ENCODE measurements at places on chromosomes 12 and 14.

DNA sequence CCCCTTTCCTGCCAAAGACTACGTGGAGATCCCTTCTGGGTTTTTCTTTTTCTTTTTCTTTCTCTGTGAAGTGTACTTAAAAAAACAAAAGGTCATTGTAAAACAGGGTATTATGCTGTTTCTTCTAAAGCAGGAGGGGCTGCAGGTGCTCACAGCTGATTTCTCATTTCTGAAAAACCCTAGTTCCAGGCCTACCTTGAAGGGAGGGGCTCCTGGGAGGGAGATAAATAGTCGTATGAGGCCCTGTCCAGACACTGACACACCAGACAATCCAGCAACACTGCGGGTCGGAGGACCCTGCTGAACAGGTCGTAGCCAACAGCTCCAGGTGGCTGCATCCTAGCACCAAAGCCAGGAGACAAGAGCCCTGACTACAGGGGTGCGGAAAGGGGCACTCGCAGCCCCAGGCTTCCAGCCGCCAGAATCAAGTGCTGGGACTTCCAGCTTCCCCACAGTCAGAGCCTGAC lies 41.1 kb downstream of the PSMA6 start:
- peak; percentile 35 for DNase-seq

- peak; percentile 22 for DNase-seq
These were observed 48.1 kb upstream of the BCL11B start for GRCh38 chr14:99320105-99320572.

GRCh38 chr12:42201063-42201462 lies 37.0 kb downstream of the YAF2 start:
- no peak for DNase-seq

DNA sequence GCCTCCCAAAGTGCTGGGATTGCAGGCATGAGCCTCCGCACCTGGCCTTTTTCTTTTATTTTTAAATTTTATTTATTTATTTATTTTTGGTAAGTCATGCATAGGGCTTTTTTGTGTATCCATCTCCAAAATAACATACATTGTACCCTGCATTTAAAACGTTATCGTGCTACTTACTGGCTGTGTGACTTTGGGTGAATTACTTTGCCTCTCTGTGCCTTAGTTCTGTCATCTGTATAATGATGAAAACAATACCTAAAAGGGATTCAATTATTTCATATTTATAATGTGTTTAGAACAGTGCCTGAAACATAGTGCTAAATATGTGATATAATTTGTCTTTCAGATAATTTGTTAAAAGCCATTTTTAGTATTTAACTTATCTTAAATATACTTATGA lies 19.6 kb downstream of the ZCRB1 start:
- DNase-seq: no peak

GRCh38 chr12:8860165-8860961 lies 37.9 kb downstream of the A2ML1 start:
- peak; percentile 55 for DNase-seq

GRCh38 chr12:41856228-41856627 lies 288.4 kb downstream of the GXYLT1 start:
- DNase-seq: no peak

- DNase-seq: no peak
These were observed 212.6 kb downstream of the PHETA1 start for GRCh38 chr12:111156304-111156703.

- no peak for DNase-seq
These were observed 72.1 kb upstream of the LMNTD1 start for GRCh38 chr12:25625146-25625545.

DNA sequence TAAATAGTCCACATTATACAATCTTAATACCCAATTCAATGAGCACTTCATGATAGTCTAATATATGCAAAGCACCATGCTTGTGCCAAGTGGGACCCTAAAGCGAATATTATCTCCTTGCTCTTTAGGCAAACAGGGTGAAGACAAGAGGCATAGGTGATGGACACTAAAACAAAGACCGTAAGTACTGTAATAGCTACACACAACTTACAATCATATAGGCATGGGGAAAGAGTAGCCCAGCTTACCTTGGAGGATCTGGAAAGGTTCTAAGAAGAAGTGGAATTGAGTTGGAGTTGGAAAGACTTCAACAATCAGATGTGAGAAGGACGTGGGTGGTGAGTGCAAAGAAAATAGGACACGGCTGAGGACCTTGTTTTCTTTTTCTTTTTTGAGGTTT lies 19.1 kb upstream of the BCL2L14 start:
- DNase-seq: no peak

- no peak for DNase-seq
These were observed 219.7 kb upstream of the PKP2 start for GRCh38 chr12:33116284-33116683.

DNA sequence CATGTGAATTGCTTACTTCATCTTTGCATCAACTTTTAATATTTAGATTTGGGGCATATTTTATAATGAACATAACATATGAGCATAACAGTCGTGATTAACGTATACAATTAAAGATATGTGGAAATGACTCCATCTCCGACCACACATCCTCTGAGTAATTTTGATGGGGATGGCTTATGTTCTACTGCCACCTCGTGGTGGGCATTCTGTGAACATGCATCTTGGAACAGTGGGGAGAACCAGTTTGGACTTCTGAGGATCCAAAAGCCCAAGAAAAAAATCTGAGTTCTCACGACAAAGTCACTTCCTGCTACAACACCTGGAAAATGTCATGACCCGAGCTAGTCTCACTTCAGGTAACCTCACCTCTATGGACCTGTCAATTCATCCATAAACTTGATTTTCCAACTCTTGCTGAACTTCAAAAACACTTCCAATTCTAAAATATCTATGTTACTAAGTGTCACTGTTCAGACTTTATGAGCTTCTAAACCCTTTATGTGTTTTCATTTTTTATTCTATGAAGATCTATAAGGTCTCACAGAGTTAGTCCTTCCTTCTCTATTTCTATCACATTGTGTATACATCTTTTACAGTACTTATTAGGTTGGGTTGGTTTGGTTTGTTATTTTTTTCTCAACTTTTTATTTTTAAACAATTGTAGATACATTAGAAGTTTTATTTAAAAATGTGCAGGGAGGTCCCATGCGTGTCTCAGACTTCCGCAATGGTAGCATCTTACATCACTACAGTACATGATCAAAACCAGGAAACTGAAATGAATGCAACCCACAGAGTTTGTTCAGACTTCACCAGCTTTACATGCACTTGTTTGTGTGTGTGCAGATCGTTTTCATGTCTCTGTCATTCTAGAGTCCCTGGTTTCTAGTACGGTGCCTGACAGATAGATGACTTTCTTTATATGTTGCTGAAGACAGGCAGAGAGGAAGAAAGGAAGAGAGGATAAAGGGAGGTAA lies 38.2 kb upstream of the STAB2 start:
- peak; percentile 75 for DNase-seq

DNA sequence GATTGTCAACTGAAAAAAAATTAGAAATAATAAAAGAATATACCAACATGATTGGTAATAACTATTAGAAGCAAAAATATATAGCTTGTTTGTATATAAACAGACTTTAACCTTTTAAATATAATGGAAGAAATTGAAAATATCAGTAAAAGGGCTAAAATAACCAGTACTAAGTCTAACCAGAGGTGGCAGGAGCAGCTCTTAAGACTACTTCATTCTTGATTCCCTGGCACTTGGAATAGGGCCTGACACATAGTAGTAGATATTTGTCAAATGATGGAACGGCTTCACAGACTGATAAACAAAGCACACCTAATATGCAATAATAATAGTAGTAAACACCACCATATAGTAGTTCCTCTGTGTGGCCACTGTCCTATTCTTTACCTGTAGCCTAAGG lies 9.4 kb downstream of the TMEM63C start:
- DNase-seq: no peak

- no peak for DNase-seq
These were observed 27.9 kb upstream of the ATP2A2 start for GRCh38 chr12:110253176-110253575.

DNA sequence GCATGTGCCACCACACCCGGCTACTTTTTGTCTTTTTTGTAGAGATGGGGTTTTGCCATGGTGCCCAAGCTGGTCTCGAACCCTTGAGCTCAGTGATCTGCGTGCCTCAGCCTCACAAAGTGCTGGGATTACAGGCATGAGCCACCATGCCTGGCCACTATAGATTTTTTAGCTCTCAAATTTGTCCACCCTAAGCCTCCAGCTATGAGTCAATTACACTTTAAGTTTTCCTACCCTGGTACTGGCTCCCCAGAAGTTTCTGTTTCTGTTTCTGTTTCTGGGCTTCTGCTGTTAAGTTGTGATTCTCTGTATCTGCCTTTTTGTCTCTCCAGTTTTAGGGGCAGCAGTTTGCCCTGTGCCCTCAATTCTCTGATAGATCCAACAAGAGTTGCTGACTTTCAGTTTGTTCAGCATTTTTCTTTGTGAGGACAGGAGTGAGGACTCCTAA lies 4.4 kb upstream of the TINF2 start:
- no peak for DNase-seq

DNA sequence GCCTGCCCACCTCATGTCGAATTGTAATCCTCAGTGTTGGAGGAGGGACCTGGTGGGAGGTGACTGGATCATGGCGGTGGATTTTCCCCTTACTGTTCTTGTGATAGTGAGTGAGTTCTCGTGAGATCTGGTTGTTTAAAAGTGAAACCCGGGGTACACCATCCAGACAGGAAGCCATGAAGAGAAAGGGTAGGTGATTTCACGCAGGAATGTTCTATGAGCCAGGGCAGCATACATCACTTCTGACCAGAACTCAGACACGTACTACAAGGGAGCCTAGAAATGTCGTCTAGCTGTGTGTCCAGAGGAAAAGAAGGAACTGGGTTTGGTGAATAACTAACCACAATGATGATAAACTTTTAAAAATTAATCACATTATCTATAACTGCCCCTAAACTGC lies 80.6 kb downstream of the ANO4 start:
- no peak for DNase-seq

- no peak for DNase-seq
These were observed 30.1 kb downstream of the MED13L start for GRCh38 chr12:116247377-116247776.

DNA sequence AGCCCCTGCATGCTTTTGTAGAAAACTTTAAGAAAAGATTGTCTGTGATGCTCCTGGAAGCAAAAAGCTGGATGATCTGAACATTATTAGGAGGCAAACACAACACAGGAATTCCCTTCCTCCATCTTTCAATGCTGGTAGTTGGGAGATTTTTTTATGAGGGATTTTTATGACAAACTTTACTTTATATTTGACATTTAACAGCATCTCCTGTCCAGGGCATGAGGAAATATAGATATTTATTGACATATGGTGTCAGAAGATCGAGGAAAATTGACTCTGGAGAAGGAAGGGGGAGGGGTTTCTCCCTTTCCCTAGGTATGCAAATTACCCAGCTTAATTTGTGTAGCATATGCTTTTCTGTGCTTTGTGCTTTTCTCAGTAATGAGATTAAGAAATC lies 37.8 kb upstream of the CISTR start:
- no peak for DNase-seq

- no peak for DNase-seq
These were observed 3.3 kb upstream of the ATG101 start for GRCh38 chr12:52066346-52067080.

GRCh38 chr14:80713076-80713850 lies 228.3 kb downstream of the CEP128 start:
- DNase-seq: no peak

DNA sequence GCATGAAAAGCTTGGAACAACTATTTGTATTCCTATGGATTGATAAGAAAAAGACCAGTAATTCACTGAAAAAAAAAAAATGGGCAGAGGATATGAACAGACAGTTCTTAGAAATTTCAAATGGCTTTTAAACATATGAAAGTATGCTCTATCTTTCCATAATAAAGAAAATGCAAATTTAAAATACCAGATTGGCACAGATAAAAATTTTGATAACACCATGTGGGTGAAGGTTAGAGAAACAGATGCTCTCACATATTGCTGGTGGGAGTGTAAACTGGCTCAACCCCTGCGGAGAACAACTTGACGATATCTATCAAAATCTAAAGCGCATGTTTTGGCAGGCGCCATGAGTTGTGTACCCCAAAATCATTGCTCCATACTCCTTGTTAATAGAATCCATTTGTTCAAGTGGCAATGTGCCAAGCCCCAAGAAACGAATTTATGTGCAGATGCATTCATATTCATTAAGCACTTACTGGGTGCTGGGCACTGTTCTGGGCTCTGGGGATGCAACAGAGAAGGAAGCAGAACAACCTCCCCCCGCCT lies 29.5 kb upstream of the TMPO start:
- DNase-seq: no peak

DNA sequence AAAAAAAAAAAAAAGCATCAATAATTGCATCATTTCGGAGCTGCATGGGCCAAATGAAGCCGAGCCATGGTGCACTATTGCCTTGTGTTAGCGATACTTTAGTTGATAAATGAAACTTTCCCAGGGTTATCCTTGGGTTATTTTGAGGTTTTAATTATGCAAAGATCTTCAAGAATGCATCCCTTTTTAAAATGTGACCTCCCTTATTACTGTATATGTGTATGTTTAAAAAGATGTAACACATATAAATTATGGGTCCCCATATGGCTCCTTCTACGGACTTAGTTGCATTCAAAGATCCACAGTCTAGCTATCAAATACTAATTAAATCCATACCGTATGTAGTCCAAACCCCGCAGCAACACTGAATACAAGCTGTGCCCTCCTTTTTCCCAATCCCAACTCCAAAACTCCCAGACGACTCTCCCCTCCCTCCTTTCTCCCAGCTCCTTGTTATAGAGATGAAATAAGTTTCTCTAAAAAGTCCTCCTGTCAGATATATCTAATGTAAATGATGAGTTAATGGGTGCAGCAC lies 129.3 kb upstream of the MAP1LC3B2 start:
- DNase-seq: no peak

DNA sequence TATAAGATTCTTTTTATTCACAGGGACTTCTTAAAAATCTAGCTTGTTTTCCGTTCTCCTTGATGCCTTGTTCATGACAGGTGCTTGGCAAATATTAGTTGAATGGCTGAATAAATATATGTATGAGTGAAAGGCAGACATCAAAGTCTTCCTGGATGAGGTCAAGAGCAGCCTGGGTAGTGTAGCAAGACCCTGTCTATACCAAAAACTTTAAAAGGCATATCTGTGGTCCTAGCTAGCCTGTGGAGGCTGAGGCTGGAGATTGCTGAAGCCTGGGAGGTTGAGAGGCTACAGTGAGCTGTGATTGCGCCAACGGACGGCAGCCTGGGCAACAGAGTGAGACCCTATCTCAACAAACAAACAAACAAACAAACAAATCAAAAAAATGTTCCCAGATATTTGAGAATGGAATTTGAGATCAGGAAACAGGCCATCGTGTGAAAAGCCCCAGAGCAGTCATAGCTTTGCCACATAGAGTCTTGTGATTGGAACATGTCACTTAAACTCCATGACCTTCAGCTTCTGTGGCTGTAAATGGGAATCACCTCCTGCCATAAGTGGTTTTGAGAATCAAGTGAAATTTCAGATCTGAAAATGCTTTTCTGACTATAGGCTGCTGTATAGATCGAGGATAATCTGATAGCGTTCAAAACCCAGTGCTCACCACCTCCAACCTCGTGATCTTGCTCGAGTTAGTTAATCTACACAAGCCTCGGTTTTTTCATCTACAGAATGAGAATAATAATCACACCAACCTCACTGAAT lies 64.3 kb downstream of the ZFP36L1 start:
- no peak for DNase-seq

Data from hepatocyte (in vitro differentiated cells).